ENCODE measurements at places on chromosomes 13 and 19.

DNA sequence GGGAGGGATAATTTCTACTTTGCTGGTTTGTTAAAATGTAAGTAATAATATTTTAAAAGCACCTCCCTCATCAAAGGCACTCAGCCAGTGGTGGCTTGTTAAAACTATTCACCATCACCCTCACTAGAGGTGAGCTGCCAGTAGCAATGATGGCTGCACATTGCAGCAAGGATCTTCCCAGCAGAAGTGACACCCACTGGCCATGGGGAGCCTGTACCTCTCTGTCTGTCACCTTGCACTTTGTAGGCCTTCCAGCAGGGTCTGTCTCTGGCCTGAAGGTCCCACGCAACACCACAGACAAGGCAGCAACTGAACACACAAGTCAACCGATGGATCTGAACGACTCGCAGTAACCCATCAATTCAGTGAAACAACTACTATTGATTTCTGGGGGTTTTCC lies 47.3 kb upstream of the C13orf42 start:
- no peak for DNase-seq

DNA sequence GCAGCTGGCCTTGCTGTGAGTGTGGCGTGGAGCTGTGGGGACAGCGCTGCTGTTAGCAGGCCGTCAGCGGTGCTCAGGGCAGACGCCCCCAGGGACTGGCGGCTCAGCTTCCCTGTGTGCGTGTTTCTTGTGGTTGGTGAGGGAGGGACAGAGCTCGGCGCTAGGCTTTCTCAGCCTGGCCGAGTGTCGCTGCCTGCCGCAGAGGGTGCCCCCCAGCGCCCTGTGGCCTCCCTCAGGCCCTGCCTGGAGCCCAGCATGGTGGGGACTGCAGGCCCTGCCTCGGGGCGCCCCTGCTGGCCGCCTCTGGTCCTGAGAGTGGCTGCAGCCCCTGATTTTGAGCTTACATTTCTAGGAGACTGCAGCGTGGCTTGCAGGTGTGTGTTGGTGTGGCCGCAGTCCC lies 35.5 kb downstream of the DOT1L start:
- DNase-seq = no peak

GRCh38 chr19:55667511-55667910 lies 7.5 kb upstream of the EPN1 start:
- DNase-seq = no peak

DNA sequence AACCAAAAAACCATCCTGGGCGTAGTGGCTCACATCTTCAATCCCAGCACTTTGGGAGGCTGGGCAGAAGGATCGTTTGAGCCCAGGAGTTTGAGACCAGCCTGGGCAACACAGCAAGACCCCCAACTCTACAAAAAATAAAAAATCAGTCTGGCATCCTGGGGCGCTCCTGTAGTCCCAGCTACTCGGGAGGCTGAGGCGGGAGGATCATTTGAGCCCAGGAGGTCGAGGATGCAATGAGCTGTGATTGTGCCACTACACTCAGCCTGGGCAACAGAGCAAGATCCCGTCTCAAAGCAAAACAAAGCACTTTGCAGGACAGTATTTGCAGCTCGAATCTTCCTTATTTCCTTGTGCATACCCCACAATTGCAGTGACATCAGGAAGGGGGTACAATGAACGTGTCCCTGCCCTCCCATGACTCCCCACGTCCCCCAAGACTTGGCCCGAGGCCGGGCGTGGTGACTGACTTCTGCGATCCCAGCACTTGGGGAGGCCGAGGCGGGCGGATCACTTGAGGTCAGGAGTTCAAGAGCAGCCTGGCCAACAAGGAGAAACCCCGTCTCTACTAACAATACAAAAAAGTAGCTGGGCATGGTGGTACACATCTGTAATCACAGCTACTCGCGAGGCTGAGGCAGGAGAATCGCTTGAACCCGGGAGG lies 870 bp downstream of the NDUFB7 start:
- DNase-seq = no peak

DNA sequence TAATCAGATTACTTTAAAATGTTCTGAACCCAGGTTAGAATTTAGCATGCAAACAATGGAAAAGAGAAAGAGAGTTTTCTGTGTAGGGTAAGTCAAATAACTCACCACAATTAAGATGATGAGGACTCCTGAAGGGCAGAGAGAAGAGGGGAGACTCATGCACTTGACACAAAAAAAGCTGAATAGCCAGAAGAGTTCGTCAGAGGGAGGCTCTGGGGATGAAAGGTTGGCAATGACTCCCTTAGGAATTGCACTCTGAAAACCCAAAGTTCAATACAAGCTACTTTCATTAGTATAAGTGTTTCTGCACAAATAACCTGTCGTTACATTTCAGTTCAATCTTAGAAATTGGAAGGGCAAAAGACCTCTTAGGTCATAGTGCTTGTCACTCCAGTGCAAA lies 434.4 kb upstream of the PCDH9 start:
- no peak for DNase-seq

- DNase-seq = no peak
Measured at GRCh38 chr13:22925881-22926747, 254.7 kb upstream of the SGCG start.

- DNase-seq = no peak
Measured at GRCh38 chr13:46947425-46948191, 50.8 kb upstream of the HTR2A start.
